ENCODE measurements at places on chromosomes 6 and 20.

- no peak for DNase-seq
These were observed 55.9 kb upstream of the HDDC2 start for GRCh38 chr6:125357515-125358256.

- DNase-seq, result no peak
These were observed 57.6 kb upstream of the UNC93A start for GRCh38 chr6:167233490-167233889.

DNA sequence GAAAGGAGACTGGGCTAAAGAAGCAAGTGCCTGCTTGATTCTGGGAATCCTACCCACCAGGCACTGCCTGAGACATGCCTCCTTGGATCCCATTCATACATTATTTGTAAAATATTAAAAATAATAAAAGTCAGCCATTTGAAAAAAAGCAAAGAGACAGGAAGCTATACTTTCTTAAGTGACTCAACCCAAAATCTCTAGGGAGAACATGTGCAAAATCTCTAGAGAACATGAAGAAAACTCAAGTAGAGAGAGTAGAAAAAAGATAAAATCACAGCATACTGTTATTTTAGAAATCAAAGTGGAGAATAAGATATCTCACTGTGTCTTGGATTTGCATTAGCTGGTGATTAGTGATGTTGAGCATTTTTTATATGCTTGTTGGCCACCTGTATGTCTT lies 197.2 kb upstream of the GGTLC1 start:
- no peak for DNase-seq

GRCh38 chr20:33490023-33490933 lies at the start of gene CBFA2T2:
Gene CBFA2T2 (plus strand): TSS chr20:33490096. CDS start chr20:33490268, 172 bp downstream.
- peak; percentile 80 for DNase-seq

DNA sequence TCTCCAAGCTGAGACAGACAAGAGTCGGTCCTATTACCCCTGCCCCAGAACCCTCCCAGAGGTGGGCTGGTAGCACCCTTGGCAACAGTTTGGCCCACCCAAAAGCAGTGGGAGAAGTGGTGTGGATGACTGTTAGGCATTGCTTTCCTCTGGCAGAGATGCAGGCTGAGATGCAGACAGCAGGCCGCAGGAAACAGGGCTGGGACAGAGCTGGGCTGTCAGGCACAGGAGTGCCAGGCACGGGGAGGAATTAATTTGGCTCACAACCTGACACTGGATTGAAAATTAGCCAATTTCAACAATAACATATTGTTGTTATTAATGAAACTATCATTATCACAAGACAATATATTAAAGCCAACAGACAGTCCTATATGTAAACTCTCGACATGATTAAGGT lies 15.7 kb upstream of the SIRT5 start:
- DNase-seq, result no peak

DNA sequence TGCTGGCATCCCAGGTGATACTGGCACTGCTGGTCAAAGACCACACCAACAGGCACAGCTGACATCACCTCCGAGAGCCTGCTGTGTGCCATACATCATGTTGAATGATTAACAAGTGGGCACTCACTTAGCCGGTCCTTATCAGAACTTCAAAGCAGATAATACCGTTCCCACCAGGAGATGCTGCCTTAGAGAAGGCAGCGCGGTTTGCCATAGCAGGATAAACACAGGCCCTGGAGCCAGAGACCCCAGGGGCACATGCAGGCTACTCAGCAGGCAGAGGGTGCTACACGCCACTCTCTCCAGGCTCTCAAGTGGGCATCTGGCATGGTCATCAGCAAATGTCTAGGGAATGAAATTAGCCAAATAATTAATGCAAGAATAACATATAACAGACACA lies 86.5 kb upstream of the CST7 start:
- no peak for DNase-seq

- no peak for DNase-seq
These were observed 36.3 kb downstream of the ZNF133 start for GRCh38 chr20:18324596-18325089.

- DNase-seq, result no peak
These were observed 4.2 kb downstream of the AKIRIN2 start for GRCh38 chr6:87697581-87698546.

GRCh38 chr6:98581705-98582104 lies 252.7 kb upstream of the POU3F2 start:
- DNase-seq, result no peak

DNA sequence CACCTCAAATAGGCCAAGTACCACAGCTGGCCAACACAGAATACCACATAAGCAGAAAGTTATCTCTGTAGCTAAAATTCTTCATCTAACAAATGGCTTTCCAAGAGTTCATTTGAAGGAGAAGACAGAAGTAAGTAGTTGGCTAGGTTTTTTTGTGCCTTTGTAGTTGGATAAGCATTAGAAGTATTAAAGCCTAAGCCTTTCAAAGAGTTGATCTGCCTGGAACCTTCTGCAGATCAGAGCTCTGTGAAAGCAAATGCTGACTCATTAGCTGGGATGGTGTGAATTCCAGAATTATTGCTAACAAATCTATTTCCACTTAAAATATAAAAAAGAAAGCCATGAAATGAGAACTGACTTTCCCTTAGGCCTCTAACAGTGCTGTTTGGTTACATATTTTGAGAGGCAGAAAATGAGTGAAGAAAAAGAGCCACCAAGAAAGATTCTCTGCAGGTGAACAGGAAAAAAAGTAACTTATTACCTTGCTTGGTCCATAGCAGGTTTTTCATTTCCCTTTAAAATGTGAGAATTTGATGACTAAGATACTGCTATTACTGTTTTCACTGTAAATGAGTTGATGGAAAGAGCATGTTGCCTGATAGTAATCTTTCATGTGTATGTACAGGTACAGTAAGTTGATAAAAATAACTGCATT lies 763.2 kb upstream of the FLRT3 start:
- no peak for DNase-seq

GRCh38 chr20:57638173-57638894 lies 18.1 kb upstream of the ZBP1 start:
- DNase-seq, result no peak

All from aorta (tissue), 5 donors.